WTC11 (cell line): ENCODE measurements at places on chromosomes 3 and 15. TPM values are rescaled to one million over a fixed set of nuclear protein-coding genes. Genes with fewer than 3 reads are reported as not detected.

DNA sequence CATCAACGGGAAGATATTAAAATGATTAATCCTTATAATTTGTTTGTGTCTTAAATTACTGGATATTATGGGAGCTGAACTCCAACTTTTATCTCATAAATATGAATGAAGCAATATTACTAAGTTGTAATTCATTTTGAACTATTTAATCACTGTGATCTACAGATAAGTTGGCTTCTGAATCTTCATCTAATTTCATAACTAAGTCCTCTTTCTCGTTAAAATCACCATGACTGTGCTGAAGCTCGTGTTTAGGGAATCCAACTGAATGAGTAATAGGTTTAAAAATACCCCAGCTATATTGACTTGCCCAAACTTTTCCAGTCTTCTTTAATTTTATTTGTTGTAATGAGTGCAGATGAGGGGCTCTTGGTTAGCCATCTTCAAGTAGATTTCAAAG is 14.1 kb downstream of the MDFIC2 start:
- DNase-seq: no peak

DNA sequence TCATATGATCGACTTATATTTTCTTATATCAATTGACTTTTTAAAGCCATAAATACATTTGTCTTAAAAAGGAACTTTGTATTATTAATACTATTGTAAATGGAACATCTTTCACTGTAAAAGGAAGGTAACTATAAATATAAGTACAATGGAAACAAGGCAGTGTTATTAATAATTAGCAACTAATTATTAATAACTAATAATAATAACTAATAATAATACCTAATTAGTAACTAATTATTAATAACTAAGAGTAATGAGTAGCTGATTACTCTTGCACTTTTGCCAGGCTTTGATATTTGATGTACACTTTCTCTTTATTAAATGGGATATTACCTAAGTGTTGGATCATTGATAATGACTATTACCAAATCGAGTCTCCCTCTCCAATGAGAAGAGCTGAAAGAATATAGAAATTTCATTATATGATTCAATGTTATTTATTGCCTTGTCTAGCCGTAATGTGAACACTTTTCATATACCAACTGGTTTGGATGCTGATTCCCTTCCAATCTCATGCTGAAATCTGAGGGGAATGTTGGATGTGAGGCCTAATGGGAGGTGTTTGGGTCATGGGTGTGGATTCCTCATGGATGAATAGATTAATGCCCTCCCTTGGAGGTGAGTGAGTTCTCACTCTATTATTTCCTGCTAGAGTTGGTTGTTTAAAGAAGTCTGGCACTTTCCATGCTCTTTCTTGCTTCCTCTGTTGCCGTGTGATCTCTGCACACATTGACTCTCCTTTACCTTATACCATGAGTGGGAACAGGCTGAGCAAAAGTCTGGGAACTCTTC is 202.1 kb upstream of the ZBTB20 start:
- no peak for DNase-seq

- no peak for DNase-seq
These were observed 155.7 kb upstream of the TSPAN3 start for GRCh38 chr15:77226652-77227051.

- DNase-seq: no peak
These were observed 9.1 kb downstream of the FBXL22 start for GRCh38 chr15:63606308-63606707.

DNA sequence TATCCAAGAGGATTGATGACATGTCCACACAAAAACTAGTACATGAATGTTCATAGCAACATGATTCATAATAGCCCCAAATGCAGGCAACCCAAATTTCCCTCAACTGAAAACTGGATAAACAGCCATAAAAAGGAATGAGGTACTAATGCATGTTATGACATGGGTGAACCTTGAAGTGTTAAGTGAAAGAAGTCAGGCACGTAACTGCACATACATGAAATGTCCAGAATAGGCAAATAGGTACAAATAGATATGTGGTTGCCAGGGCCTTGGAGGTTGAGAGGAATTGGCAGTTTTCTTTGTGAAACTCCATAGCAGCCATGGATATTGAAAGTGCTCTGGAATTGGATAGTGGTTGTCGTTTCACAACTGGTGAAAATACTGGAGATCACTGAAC is 52.2 kb upstream of the CCR4 start:
- DNase-seq: no peak

GRCh38 chr15:65049418-65049840 is 4.2 kb downstream of the SLC51B start:
- DNase-seq: peak; percentile 91

DNA sequence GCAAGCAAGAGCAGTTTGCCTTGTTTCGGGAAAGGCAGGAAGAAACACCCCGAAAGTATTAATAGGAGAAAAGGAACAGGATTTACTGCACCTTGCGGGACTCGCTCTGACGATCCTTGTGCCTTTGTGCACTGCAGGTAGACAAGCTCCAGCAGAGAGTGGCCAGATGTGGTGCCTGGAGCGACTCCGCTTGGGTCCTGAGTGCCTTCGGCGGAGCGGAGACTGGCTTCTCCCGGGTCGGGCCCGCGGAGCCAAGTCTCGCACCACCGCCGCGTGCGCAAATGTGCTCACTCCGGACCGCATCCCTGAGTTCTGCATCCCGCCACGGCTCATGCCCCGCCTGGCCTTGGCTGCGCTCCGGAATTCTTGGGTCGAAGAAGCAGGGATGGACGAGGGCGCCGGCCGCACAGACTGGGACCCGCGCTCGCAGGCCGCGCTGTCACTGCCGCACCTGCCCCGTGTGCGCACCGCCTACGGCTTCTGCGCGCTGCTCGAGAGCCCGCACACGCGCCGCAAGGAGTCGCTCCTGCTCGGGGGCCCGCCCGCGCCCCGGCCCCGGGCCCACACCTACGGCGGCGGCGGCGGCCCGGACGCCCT is 769 bp downstream of the C2CD4A start:
- peak; percentile 51 for DNase-seq

DNA sequence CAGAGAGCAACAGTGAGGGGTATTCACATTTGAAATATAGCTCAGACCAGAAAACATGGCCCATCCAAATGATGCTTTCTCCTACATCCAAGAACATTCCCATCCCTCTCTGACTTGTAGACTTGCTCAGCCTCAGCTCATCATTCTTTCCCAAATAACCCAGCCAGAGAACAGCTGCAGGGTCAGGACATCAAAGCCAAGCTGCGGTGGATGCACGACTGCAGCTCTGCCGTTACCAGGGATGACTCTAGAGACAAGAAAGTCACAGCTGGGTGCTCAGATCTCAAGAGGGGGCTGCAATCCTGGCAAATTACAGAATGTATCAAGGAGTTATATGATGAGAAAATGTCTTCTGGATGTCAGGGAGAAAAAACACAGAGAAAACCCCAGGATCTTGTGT is 944.3 kb downstream of the NTRK3 start:
- DNase-seq: no peak

DNA sequence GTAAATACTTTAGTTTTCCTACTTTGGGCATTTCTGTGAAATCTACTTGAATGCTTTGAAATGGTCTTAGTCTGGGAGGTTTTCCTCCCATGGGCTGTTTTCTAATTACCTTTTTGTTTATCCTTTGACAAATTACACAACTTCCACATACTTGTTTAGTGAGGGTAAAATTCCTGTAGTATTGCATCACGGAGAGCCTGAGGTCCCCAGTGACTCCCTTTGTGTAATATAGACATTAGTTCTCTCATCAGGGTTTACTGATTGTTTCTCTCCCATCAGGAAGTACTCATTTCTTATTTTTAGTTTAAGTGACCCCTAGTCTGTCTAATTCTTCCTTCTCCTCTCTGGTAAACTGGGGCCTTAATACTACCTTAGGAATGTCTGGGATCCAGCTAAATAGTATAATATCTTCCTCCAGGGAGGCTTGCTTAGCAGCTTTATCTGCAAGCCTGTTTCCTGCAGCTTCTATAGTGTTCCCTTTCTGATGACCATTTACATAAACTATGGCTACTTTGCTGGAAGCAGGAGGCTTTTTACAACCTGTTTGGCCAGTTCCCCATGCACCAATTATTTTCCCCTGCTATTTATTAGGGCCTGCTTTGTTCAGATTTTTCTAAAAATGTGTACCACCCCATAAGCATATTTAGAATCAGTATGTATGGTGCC is 87.2 kb upstream of the XCR1 start:
- no peak for DNase-seq

- no peak for DNase-seq
These were observed 63.7 kb downstream of the EDEM1 start for GRCh38 chr3:5251196-5251583.

- DNase-seq: peak; percentile 38
These were observed 32.2 kb upstream of the LACTB start for GRCh38 chr15:63089260-63090043.

DNA sequence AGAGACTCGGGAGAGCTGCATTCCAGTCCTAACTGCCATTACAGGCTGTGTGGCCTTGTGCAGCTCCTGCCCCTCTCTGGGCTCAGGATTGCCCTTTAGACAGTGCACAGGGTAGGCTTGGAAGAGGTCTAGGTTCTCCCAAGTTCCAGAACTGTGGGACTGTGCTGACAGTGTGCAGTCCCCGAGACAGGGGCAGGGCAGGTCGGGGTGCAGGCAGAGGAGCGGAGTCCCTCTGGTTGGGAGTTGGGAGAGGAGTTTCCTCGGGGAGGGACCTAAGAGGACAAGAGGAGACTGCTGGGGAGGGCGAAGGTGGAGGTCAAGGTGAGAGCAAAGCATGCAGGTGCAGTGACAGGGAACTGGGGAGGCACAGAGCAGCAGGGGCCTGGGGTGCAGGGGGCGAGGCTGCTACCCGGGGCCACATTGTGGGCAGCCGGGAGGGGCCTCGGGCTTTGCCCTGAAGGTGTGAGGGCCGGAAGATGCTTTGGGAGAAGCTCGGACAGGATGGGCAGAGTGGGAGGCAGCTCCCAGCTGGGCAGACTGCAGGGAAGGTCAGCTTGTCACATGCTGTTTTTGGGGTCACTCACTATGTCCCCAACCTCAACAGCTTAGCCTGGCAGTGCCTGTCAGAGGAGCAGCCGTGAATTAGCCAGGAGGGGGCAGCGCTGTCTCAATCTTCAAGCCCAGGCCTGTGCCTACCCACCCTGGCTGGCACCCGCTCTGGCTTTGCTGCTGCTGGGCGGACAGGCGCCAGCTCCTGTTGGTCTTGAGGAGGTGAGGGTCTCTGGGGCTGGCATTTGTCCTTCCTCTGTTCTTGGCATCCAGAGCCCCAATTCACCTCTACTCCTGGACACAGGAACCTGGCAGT is 15.4 kb upstream of the CSPG4 start:
- peak; percentile 76 for DNase-seq

DNA sequence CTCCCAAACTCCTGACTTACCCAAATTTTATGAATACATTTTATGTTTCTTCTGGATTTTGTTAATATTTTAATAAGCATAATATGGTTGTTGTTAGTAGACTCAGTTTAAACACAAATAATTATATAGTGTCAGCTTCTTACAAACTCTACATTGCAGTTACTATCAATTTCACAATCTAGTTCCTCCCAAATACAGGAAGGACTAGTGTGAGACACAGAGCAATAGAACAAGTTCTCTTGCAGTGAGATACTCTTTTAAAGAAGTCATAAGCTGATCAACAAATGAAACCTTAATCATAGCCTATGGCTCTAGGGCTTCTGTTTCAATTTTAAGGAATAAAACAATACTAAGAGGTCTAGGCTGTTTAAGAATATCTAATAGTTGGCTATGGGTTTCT is 86.1 kb downstream of the SAMMSON start:
- no peak for DNase-seq

GRCh38 chr3:190031887-190032752 is 88.6 kb downstream of the P3H2 start:
- no peak for DNase-seq

DNA sequence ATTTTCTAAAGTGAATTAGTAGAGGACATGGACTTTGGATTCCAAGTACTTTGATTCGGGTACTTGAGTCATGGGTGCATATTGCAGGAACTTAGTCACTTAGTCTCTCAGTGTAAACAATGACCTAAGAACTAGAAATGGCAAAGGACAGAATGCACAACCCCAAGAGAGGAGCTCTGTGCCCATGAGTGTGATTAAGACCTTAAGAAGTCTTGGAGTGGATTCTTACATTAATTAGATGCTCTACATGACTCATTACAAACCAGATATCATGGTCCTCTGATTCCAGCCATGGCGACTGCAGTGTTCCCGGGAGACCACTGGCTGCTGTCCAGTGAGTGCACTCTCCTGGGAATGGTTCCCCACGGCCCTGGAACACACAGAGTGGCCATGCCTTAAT is 251.5 kb downstream of the GABRG3 start:
- DNase-seq: no peak

GRCh38 chr15:48121849-48122248 is 1.1 kb downstream of the SLC24A5 start:
- no peak for DNase-seq

- no peak for DNase-seq
These were observed 48.4 kb upstream of the KY start for GRCh38 chr3:134699141-134699711.

GRCh38 chr3:152156880-152157279 is 111.8 kb upstream of the MBNL1 start:
- DNase-seq: no peak

- DNase-seq: no peak
These were observed 634.1 kb downstream of the RBMS3 start for GRCh38 chr3:29914861-29915524.

GRCh38 chr15:83250781-83251180 is 33.7 kb downstream of the BNC1 start:
- DNase-seq: no peak

GRCh38 chr3:51966486-51966885 is 768 bp downstream of the PCBP4 start:
- no peak for DNase-seq

DNA sequence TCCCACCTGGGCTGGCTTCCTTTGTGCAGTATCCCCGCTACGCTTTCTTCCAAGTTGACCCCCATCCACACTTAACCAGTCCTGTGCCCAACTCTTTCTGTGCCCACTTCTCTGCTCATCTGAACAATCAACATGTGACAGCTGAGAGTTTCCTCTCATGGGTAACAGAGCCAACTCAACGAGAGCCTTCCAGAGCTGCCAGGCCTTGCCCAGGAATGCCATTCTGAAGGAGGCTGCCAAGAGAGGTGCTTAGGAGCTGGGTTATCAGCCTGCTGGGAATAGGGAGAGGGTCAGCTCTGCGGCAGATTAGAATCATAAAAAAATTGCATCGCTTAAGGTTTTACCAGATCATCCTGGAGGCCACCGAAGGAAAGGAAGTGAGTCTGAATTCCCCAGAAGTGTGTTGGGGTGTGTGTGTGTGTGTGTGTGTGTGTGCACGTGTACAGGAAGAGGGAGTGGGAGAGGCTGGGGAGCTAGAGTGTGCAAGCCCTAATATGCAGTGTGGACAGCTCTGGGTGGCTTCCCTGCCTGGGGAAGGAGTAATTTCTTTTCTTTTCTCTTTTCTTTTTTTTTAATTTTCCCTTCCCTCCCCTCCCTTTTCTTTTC is 66.7 kb downstream of the ITGA11 start:
- DNase-seq: no peak

The CD200R1L gene
- total RNA-seq: not detected in 3 replicates

The FOXL2 gene
- 0.82 to 1.6 TPM (median 1.4 TPM) in 3 replicates for total RNA-seq

The TM6SF1 gene
- total RNA-seq: 0.48 to 0.79 TPM (median 0.60 TPM) in 3 replicates

The CAMKV gene
- total RNA-seq: 56.0 to 58.2 TPM (median 56.6 TPM) in 3 replicates

The CFAP20DC gene
- 4.9 to 6.1 TPM (median 5.7 TPM) in 3 replicates for total RNA-seq

The TXNRD3 gene
- total RNA-seq: 6.8 to 7.0 TPM (median 6.9 TPM) in 3 replicates

The UROC1 gene
- 0.09 TPM in 1 of 3 replicates, not detected in the others for total RNA-seq

The CMSS1 gene
- 57.7 to 70.6 TPM (median 61.7 TPM) in 3 replicates for total RNA-seq

The TBCCD1 gene
- 10.6 to 11.5 TPM (median 11.3 TPM) in 3 replicates for total RNA-seq
